ENCODE measurements at places on chromosomes 2 and 18. TPM values are rescaled to one million over a fixed set of nuclear protein-coding genes. Genes with fewer than 3 reads are reported as not detected.

The FAM110C gene
- total RNA-seq = 0.13 TPM

The GPR17 gene
- not detected for total RNA-seq

The CD8B2 gene
- not detected for total RNA-seq

The TDRD15 gene
- not detected for total RNA-seq

DNA sequence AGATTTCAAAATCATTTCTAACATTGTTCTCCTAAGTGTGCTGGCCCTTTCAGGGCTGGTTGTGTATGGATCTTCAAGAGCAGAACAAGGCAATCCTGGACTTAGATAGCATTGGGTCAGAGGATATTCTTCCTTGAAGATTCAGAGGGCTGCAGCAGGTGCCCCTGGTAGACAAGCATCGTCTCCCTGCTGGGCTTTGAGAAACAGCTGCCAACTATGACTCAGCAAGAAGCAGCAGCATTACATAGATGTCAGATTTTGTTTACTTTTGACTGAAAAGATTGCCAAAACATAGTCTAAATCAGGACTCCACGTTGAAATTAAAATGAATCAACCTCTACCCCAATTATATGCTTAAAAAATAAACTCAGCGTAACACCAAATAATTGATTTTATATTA lies 618.8 kb downstream of the SOCS6 start:
- no peak overlapping the region for H3K4me3 ChIP-seq
- H3K36me3 ChIP-seq = no peaks in the 10 kb centered on the region
- DNase-seq = no peak
- H3K4me1 ChIP-seq = peaks cover 4% of the 10 kb centered on the region
- H3K27me3 ChIP-seq = no peaks in the 10 kb centered on the region

DNA sequence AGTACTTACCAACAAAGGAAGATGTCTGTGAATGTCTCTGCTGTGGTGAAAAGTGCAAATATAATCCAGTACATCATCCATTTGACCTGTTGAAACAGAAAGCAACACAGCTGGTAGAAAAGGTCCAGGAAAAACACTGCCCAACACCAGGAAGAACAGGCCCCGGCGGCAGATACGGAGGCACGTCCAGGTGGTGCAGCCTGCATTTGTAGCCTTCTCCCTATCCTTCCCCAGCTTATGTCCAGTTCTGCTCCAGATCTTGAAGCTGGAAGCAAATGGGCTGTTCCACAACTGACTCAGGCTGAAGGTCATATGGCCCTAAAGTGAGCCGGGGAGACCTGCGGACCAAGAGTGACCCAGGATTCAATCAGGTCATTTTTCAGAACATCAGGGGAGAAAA lies 64.7 kb downstream of the MRPL35 start:
- no peaks in the 10 kb centered on the region for H3K36me3 ChIP-seq
- no peak overlapping the region for H3K4me3 ChIP-seq
- H3K27me3 ChIP-seq = peaks cover 2% of the 10 kb centered on the region
- H3K4me1 ChIP-seq = no peaks in the 10 kb centered on the region
- no peak overlapping the region for H3K27ac ChIP-seq

DNA sequence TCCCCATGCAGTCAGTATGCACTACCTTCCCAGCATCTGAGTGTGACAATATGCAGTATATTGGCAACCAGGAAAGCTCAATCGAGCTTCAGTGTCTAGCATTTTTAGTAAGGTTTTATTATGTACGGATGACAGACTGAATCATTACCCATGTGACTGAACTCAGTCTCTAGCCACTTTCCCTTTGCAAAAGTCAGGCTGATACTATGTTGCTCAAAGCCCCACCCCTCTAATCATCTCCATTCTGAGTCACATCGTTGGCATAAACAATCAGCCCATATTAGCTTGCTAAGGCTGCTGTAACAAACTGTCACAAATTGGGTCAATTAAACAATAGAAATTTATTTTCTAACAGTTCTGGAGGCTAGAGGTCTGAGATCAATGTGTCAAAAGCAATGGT lies 25.8 kb upstream of the SRD5A2 start:
- no peaks in the 10 kb centered on the region for H3K4me1 ChIP-seq
- DNase-seq = no peak
- no peak overlapping the region for H3K4me3 ChIP-seq
- no peaks in the 10 kb centered on the region for H3K27me3 ChIP-seq
- no peaks in the 10 kb centered on the region for H3K36me3 ChIP-seq

- no peaks in the 10 kb centered on the region for H3K36me3 ChIP-seq
- DNase-seq = no peak
- H3K27me3 ChIP-seq = no peaks in the 10 kb centered on the region
- no peak overlapping the region for H3K27ac ChIP-seq
These were observed 104.7 kb upstream of the ARHGAP28 start for GRCh38 chr18:6624661-6625311.

DNA sequence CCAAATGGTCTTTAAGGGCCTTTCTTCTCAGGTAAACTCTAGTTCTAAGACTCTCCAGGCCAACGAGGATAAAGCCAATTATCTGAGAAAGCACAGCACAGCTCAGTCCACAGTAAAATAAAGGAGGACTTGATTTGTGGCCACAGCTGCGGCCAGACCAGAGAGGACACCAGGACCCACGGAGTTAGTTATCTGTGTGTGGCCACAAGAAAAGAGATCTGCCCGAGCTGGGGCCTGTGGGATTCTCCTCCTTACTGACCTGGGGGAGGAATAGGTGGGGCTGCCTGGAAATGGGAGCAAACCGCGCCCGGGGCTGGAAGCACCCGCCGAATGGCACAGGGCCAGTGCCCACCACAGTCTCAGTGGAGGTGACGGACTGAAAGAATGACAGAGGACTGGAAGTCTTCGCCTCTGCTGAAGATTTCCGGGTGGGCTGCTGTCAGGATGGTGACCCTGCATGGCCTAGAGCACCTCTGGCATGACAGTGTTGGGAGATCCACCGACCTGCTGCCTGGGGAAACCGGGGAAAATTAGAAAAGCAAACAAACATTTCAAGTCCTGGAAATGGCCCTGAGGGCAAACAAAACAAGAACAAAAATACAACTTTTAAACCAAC lies 13.3 kb downstream of the PROC start:
- no peaks in the 10 kb centered on the region for H3K36me3 ChIP-seq
- H3K27ac ChIP-seq = no peak overlapping the region
- no peak overlapping the region for H3K4me3 ChIP-seq
- DNase-seq = no peak
- H3K4me1 ChIP-seq = no peaks in the 10 kb centered on the region
- H3K27me3 ChIP-seq = no peaks in the 10 kb centered on the region

- H3K27me3 ChIP-seq = no peaks in the 10 kb centered on the region
- DNase-seq = no peak
- H3K4me3 ChIP-seq = no peak overlapping the region
- no peaks in the 10 kb centered on the region for H3K36me3 ChIP-seq
- no peak overlapping the region for H3K27ac ChIP-seq
These were observed 1081.5 kb upstream of the ZEB2 start for GRCh38 chr2:145601361-145601925.

GRCh38 chr2:1237783-1238182 lies 175.5 kb upstream of the TPO start:
- no peaks in the 10 kb centered on the region for H3K27me3 ChIP-seq
- H3K4me3 ChIP-seq = no peak overlapping the region
- no peaks in the 10 kb centered on the region for H3K4me1 ChIP-seq
- H3K36me3 ChIP-seq = no peaks in the 10 kb centered on the region
- no peak overlapping the region for H3K27ac ChIP-seq
- no peak for DNase-seq

DNA sequence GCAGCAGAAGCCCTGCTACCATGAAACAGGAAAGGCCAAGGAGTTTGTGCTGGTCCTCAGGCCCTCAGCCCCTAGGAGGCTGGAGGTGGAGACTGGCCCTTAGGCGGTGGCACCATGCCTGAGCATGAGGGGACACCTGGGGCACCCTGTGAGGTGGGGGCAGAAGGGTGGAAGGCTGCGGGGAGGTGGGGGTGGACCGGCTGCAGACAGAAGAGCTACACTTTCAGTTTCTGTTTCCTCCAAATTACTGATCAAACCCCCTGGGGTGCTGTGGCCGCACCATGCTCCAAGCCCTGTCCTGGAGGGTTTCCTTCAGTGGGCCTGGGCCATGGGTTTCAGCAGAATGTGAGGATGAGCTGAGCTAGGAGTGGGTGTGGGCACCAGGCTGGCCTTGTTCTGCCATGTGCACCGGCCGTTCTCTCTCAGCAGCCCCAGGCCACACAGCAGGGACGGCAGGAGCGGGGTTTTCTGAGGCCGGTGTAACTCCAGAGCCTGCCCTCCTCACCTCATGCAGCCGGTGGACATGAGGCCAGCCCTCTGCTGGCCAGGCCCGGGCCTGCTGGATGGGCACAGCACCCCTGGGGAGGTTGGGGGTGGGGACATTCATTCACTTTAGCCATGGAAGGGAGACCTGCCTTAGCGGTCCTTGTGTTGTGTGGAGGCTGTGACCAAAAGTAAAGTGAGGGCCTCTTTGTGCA lies 51.5 kb downstream of the PLEKHB2 start:
- H3K4me1 ChIP-seq = no peaks in the 10 kb centered on the region
- H3K4me3 ChIP-seq = no peak overlapping the region
- no peak overlapping the region for H3K27ac ChIP-seq
- DNase-seq = no peak
- H3K36me3 ChIP-seq = no peaks in the 10 kb centered on the region
- H3K27me3 ChIP-seq = no peaks in the 10 kb centered on the region

GRCh38 chr2:219451661-219452360 lies 17.2 kb downstream of the SPEG start:
- H3K4me1 ChIP-seq = peaks cover 7% of the 10 kb centered on the region
- H3K36me3 ChIP-seq = no peaks in the 10 kb centered on the region
- DNase-seq = no peak
- H3K27me3 ChIP-seq = no peaks in the 10 kb centered on the region
- H3K4me3 ChIP-seq = no peak overlapping the region

DNA sequence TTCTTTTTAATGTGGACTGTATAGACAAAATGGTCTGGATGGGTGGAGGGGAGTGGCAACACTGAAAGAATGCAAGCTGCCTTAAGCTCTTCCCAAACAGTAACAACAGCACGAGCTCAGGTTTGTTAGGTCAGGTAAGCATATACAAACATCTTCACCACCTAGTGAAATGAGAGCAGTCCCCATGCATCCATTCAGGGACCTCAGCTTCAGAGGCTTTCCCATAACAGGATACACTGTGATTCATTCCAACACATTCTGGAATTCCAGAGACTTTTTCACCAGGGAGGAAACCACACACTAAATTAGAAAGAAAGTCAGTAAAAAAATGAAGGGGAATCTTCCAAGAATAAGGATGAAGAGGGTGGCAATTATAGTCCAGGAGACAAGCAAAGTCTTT lies 50.4 kb upstream of the BZW1 start:
- no peak overlapping the region for H3K27ac ChIP-seq
- no peaks in the 10 kb centered on the region for H3K27me3 ChIP-seq
- no peak for DNase-seq
- H3K36me3 ChIP-seq = no peaks in the 10 kb centered on the region
- H3K4me1 ChIP-seq = peaks cover 3% of the 10 kb centered on the region
